ENCODE measurements at places on chromosomes 16 and 17.

DNA sequence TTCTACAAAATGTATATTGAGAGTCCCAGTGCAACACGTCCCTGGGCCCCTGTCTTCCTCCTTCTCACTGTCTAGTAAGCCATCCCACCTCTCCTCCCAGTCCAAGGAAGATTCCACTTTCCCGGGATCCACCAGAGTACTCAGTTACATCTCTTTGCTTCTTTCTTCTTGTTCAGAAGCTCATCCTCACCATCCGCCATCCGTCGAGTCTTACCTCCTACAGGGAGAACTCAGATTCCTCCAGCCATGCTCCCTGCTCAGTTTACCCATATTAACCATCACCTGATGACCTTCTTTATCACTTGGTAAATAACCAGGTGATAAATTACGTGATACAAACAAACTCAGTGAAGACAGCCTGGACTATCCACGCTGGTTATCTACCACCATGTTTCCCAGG lies 57.1 kb downstream of the CYTH1 start:
- no peak for DNase-seq

DNA sequence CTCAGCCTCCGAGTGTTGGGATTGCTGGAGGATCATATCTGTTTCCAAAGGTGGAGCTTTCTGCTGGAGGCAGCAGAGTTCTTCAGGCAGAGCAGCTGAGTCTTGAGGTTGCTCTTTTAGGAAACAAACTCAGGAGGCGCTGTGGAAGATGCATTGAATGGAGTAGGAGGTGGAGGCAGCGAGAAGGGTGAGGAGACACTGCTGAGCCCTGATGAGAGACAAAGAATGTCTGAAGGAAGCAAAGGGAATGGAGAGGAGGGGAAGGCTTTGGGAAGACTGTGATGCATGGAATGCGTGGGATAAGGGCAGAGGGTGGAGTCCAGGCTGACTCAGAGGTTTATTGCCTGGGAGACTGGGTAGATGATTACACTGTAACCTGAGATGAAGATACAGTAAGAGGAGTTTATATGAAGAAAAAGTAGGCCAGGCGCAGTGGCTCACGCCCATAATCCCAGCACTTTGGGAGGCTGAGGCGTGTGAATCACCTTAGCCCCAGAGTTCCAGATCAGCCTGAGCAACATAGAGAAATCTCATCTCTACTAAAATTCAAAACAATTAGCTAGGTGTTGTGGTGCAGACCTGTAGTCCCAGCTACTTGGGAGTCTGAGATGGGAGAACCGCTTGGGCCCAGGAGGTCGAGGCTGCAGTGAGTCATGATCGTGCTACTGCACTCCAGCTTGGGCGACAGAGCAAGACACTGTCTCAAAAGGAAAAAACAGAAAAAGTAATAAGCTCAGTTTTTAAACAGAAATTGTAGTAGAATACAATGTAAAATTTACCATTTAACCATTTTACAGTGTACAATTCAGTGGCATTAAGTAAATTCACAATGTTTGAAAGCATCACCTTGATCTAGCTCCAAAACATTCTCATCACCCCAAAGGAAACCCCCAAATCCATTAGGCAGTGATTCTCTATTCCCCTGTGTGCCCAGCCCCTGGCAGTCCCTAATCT lies 17.8 kb upstream of the TMEM219 start:
- no peak for DNase-seq

DNA sequence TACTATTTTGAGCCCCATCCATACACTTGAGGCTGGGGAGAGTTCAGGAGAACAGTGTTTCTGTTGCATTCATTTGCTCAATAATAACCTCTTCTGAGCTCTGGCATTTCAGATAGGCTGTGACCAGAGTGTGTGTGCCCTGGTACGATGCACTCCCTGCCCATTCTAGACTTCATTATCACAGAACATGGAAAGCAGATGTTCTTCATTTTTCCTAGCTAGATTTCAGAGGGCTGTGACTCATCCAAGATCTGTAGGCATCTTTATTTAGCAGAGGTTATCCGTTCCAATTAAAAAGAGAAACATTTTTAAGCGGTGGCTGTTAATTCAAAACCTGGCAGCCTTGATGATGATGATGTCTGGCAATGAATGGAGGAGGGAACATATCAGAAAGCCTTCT lies 228.8 kb upstream of the EEF2KMT start:
- DNase-seq: no peak

GRCh38 chr16:56355786-56356275 lies 69.5 kb downstream of the AMFR start:
- peak; percentile 81 for DNase-seq

GRCh38 chr17:34669511-34669910 lies 90.1 kb downstream of the TMEM132E start:
- no peak for DNase-seq

DNA sequence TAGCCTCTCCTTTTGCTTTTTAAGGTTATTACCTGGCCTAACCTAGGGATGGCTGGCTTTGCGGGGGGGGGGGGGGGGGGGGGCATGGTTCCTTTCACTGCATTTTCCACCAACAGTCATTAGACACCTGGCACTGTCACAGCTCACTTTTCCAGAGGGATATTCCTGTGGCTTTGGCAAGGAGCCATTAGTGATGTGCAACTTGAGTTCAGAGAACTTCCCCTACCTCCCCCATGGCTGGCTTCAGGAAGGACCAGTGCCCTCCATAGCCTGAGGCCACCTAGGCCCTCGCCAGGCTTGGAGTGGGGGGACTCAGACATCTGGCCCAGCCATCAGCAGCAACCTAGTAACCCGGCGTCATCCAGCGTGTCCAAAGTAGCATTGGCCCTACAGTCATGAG lies 234.6 kb downstream of the CPPED1 start:
- no peak for DNase-seq

- DNase-seq: no peak
Measured at GRCh38 chr16:13866073-13866472, 53.9 kb upstream of the ERCC4 start.

DNA sequence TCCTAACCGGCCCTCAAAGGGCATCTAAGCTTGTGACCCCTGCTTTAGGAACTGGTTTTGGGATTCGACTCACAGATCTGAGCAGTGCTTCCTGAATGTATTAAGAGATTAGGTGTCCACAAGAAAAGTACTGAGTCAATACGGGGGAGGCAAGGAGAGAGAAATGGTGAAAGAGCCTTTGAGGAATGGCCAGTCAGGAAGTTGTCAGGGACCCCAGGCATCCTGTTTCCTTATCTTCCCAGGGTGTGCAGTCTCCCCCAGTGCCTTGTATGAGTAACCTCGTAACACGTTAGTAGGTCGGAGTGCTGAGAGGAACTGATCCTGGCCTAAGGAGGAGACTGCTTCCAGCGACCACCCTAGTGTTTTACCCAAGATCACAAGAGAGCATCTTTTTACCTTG lies 16.4 kb upstream of the TMED6 start:
- DNase-seq: no peak

GRCh38 chr16:22300427-22301071 lies 3.3 kb downstream of the POLR3E start:
- DNase-seq: no peak

DNA sequence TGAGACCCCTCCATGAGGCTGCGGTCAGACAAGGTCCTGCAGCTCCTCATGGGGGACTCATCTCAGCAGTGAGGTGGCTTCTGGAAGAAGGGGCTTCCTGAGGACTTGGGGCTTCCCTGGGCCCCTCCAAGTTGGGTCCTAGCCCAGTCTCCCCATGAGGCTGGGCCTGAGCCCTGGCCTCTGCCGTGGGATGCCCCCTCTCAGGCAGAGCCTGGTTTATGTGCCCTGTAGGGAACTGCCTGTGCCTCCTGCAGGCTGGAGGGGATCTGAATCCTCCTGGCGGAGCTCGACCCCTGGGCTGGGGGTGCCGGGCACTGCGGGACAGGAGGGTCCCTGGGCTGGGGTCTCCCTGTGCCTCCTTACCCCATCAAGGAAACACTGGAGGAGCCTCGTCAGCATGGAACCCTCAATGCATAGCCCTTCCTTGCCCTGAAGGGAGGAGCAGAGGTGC lies 45.8 kb downstream of the TNFRSF13B start:
- peak; percentile 85 for DNase-seq

DNA sequence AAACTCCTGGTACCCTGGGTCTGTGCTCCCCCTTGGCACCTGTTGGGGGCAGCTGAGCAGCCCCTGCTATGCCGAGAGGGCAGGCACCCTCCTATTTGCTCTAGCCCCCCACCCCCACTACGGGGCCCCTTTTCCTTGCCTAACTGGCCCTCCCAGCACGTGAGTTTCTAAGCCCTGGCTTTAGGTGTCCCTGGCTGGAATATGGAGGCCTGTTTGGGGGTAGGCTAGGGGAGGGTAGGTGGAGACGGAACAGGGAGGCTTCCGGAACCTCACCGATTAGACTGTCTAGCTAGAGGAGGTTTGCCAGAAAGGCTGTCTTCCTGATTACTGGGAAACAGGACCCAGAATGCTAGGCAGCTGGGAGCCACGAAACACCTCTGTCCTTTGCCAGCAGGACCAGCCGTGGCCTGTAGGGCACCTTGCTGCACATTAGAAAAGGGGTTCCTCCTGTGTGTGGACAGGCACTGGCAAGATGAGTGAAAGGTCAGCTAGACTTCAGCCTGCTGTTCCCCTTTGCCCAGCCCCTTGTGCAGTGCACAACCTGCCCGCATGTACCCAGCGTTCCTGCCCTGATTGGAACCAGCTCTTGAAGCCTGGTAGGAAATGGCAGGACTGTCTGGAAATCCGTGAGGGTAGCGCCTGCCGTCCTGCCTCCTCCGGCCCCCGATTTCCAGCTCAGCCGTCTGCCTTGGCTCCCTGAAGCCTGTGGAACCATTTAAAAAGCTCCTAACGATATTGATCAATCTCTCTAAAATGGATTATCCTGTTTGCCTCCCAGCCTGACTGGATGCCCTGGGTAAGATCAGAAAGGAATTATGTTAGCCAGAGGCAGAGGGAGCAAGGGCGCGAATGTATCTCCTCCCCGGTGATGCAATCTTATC lies 83.4 kb upstream of the GSE1 start:
- no peak for DNase-seq

GRCh38 chr17:30530346-30531025 lies 53.3 kb downstream of the GOSR1 start:
- DNase-seq: no peak

DNA sequence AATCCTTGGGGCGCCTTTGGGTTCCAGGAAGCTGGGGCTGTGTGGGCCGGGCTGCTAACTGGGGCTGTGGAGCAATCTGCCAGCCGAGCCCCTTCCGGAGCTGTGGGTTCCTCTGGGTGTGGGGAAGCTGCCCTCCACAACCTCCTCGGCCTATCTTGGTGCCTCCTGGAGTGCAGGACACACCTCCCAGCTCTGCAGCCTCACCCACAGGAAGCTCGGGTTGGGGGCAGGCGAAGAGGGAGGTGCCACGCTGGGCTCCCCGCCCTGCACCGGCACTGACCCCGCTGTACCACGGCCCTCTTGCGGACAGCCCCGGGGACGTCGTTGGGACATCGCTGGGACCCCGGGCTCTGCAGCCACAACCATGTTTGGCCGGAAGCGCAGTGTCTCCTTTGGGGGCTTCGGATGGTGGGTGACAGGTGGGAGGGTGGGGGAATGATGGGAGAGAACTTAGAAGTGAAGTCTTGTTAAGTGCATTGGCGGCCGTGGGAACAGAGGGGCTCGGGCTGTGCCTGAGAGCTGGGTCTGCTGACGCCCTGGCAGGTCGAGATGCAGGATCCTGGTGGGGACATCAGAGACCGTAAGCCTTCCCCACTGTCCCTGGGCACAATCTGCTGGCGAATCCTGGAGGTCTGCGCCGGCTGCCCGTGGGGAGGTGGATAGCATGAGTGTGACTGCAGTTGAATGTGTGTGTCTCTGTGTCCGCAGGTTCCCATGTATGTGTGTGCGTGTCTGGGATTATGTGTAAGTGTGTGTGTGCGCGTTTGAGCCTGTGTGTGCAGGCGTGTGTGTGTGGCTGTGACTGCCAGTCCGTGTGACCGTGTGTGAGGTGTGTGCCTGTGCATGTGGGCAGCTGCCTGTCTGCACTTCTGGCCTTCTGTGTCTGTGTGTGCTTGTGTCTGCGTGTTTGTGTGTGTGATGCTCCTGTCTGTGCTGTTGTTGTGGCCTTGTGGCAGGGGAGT lies at the start of gene RAP1GAP2:
RAP1GAP2 (plus strand) TSS at position 275 of the 962 bp plus-strand sequence; CDS start at position 365, 90 bp downstream.
- no peak for DNase-seq

GRCh38 chr17:8062435-8062806 lies 23.6 kb downstream of the ALOX15B start:
- no peak for DNase-seq
